ENCODE measurements at places on chromosomes 7 and 10.

- no peak for DNase-seq
Measured at GRCh38 chr7:64811767-64812166, 17.5 kb downstream of the ZNF138 start.

- DNase-seq, result no peak
Measured at GRCh38 chr10:10869592-10869991, 148.1 kb upstream of the CELF2 start.

DNA sequence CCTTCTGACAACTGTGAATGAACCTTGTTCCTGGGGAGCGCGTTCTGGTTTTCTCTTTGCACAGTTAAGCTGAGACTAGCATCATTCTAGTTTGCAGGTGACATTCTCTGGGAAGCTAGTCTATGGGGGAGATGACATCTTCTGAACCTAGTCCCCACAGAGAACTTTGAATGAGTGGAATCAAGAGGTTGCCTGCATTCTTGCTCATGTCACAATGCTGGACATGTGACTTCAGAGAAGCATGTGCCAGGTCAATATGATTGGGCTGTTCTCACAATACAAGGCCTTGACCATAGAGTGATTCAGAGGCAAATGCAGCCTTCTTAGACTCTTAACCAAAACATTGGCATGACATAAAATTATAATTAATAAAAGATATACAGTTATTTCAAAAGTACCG lies 22.1 kb downstream of the KLLN start:
- DNase-seq, result no peak

DNA sequence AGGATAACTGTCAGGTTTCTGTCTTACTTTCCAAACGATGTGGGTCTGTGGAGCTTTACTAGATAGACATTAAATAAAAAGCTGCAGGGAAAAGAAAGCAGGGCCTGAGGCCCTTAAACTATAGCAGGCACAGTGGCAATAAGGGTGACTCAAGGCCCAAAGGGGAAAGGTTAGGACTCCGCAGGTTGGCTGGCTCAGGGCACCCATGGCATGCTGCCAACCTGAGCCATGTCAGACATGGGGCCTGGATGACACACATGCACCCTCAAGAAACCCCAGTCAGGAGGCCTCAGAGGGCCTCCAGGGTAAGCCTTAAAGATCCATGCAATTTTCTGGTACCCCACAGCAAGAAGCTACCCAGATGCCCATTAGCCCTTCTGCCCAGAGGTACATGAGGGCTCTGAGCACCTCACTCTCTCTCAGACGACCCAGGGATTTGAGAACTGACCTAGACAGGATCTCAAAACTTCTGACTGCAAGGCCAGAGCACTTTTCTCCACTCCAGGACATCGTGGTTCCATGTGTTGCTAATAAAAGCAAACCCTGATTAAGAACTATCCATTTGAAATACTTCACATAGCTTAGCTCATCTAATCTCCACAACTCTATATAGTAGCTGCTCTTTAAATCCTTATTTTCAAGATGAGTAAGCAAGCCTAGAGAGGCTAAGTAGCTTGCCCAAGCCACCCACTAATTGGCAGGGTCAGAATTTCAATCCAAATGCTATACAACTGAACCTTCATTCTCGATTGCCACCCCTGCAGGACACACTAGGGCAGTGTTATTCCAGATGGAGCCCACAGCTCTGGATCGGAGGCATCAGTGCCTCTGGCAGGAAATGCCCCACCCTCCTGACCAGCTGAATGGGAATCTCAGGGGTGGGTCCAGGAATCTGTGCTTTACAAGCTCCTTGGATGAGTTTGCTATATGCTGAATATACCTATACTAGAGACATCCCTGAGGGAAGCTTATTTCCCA lies 132.5 kb upstream of the EFCAB10 start:
- DNase-seq, result no peak

GRCh38 chr7:134452419-134452838 lies 6.5 kb downstream of the AKR1B1 start:
- DNase-seq, result no peak

DNA sequence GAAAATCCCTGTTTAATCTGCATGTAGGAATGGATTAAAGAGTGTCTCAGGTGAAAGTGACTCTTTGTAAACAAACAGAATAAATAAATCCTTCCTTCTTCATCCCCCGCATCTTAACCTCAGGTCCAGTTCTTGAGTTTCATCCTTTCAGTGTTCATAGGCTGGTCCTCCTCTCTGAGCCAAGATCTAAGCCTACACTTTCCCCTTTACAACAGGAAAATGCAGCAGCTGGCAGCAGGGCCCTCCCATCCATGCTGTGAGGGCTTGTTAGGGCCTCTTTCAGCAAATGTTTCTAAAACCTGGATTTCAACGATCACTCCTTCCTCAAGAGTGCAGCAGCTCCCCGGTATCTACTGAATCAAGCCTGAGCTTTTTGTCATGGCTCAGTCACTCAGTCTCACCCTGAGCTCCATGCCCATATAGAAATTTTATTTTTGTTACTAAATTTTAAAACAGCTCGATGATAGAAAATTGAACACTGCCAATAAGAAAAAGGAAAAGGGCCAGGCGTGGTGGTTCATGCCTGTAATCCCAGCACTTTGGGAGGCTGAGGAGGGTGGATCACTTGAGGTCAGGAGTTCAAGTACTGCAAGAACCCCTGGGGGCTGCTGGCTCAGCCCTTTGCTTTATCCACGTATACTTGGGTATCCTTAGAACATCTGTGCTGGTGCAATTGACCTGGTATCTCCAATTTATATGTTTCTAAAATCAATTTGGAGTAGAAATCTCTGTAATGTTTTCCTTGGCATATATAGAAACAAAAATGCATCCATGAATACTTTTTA lies 15.6 kb downstream of the BLNK start:
- no peak for DNase-seq

- DNase-seq, result no peak
Measured at GRCh38 chr10:1873661-1874315, 136.5 kb upstream of the ADARB2 start.

DNA sequence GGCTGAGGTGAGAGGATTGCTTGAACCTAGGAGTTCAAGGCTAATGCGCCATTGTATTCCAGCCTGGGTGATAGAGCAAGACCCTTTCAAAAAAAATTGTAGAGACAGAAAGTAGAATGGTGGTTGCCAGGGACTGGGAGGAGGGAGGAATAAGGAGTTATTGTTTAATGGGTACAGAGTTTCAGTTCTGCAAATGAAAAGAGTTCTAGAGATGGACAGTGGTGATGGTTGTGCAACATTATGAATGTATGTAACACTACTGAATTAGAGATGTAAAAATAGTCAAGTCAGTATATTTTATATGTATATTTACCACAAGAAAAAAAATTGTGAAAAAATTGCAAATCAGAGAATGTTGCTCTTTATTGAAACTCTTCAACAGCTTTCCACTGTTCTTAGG lies 266.5 kb upstream of the NPY start:
- no peak for DNase-seq
